Activated CD4-positive, alpha-beta T cell treated with anti-CD3 and anti-CD28 coated beads, Interleukin-2, amount 10 ng/mL, durations not matched to agents 7 days and 5 days (primary cell): ENCODE measurements at places on chromosomes 5 and 9. TPM values are rescaled to one million over a fixed set of nuclear protein-coding genes. Genes with fewer than 3 reads are reported as not detected.
A peak's percentile ranks its signal among the peaks of the same experiment; 100 is the strongest.

- peaks cover 20% of the 10 kb centered on the region for H3K27me3 ChIP-seq
- H3K27ac ChIP-seq = no peak overlapping the region
- peak; percentile 43 for DNase-seq
- H3K4me3 ChIP-seq = no peak overlapping the region
These were observed 35.2 kb upstream of the PLEKHG4B start for GRCh38 chr5:56561-57290.

- no peak for DNase-seq
These were observed 1.6 kb upstream of the TCF7 start for GRCh38 chr5:134112726-134113362.

GRCh38 chr5:148998174-148998797, 64.6 kb downstream of the SH3TC2 start:
- H3K4me1 ChIP-seq = no peaks in the 10 kb centered on the region
- peak; percentile 52 for DNase-seq
- H3K36me3 ChIP-seq = no peaks in the 10 kb centered on the region
- no peak overlapping the region for H3K27ac ChIP-seq
- peaks cover 41% of the 10 kb centered on the region for H3K27me3 ChIP-seq
- H3K4me3 ChIP-seq = no peak overlapping the region

DNA sequence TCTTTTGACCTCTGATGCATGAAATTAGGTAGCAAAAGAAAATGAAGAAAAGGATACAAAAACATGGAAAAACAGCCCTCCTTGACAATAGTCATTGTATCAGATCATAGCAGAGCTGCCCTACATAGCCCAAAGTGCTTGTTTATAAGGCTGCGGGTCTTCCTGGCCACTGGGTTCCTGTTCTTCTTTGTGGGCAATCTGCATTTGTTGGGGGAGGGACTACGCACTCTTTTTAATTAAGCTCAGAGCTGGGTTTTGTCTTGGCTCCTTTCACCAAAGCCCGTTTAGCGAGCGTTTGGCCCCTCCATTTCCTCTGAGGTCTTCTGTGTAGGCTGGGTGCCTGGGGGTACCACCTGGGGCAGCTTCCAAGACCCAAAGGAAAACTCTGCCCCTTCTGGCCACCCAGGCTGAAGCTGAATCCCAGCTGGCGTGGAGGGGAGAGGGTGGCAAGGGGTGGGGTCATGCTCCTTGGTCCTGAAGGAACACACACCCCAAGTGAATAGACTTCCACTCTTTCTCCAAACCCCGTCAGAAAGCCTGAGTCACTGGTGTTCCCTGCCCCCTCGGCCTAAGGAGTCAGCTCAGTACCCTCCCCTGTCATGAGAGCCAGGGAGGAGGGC, 6.5 kb upstream of the PAX5 start:
- no peak for DNase-seq
- H3K36me3 ChIP-seq = peaks cover 5% of the 10 kb centered on the region
- H3K4me3 ChIP-seq = no peak overlapping the region
- peaks cover 82% of the 10 kb centered on the region for H3K27me3 ChIP-seq
- peaks cover 18% of the 10 kb centered on the region for H3K4me1 ChIP-seq

- no peak overlapping the region for H3K4me3 ChIP-seq
- no peaks in the 10 kb centered on the region for H3K36me3 ChIP-seq
- DNase-seq = no peak
- no peaks in the 10 kb centered on the region for H3K4me1 ChIP-seq
- H3K27me3 ChIP-seq = no peaks in the 10 kb centered on the region
- no peak overlapping the region for H3K27ac ChIP-seq
These were observed 168.3 kb upstream of the TLE4 start for GRCh38 chr9:79403495-79403894.

The MAPK9 gene
- 47.6 TPM for total RNA-seq

The IFNA13 gene
- not detected for total RNA-seq

The TNC gene
- not detected for total RNA-seq

The ADAMTS6 gene
- total RNA-seq = 2.9 TPM
